HAP-1 (cell line): ENCODE measurements at places on chromosomes 16 and 17.

DNA sequence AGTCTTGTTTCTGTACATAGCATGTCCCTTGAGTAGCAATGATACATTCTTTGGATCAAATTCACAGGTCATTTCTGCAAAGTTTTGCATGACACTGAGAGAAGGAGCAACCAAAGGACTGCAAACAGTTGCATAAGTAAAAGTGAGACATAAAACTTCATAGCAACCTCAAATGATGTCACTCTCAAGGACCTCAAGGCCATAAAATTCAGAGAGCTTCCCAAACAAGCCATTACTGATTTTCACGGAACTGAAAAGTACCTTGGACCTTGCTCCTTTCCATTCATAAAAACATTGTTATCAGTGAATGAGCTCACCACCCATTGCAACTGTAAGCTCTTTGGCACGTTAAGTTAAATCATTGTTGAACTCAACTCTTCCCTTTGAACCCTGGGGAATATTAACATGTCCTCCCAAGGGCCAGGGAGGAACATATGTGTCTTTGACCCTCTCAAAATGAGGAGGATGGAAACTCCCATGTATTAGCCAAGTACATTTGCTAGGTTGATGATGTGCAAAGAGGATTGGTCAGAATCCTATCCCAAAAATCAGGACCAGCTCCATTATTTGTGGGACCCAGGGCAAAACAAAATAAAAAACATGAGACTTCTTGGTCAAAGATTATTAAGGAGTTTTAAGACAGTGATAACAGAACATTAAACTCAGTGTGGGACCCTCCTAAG lies 275.0 kb upstream of the DYNLRB2 start:
- no peak for DNase-seq

DNA sequence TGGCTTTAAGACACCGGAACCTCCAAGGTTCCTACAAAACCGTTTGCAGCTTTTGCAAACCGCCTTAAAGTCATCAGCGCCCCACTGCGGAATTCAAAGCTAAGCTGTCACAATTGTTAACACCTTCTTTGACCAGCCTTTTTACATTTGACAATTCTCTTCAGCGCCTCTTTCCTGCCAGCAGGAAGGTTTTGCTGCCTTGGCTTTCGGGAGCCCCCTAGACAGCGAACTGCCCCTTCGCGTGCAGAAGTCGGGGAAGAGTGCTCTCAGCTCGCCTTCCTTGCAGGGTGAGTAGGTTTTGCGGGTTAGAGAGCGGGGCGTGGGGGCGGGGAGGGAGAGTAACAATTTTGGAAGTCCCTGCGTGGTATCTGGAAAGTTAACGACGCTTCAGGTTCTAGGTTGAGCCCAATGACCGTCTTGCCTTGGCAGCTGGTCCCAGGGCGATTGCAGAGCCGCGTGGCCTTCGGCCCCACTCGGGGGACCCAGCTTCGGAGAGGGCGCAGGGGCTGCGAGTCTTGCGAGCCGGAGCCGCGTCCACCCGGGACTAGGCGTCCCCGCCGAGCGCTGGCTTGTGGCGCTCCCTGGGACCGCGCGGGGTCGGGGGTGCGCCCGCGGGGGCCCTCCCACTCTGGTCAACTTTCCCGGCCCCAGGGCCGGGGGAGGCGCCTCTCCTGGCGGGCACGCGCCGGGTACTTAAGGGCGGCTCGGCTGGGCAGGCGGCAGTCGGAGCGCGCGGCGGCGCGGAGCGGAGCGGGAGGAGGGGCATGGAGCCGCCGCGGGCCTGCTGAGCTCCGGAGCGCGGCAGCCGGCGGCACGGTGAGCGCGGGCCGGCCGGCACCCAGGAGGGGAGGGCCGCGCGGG lies at the start of gene HAS3:
Gene HAS3, plus strand, starts transcription at position 153 of the 861 bp plus-strand sequence. CDS start 3,743 bp downstream, outside the sequence.
- DNase-seq: peak; percentile 78

- no peak for DNase-seq
These were observed 31.4 kb downstream of the ANKFN1 start for GRCh38 chr17:56184650-56185049.

DNA sequence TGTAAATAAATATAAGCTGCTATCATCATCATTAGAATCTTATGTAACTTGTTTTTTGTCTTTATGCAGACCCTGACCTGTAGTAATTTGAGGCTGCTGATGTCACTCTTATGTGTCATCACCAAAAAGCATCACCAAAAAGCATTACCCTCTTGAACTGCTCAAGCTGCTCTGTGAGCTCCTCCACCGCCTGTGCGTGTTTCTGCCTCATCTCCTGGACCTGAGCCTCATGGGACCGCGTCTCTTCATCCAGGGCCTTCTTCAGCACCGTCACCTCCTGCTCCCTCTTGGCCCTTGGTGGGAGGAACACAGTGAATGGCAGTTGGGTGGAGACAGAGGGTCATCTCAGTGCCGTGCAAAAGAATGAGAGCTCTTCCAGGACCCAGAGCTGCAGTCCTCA lies 82.4 kb downstream of the NDE1 start:
- no peak for DNase-seq

- peak; percentile 91 for DNase-seq
These were observed 14.4 kb upstream of the ALDH3A1 start for GRCh38 chr17:19762515-19762961.

GRCh38 chr16:47847220-47847970 lies 308.4 kb downstream of the ABCC12 start:
- DNase-seq: no peak

DNA sequence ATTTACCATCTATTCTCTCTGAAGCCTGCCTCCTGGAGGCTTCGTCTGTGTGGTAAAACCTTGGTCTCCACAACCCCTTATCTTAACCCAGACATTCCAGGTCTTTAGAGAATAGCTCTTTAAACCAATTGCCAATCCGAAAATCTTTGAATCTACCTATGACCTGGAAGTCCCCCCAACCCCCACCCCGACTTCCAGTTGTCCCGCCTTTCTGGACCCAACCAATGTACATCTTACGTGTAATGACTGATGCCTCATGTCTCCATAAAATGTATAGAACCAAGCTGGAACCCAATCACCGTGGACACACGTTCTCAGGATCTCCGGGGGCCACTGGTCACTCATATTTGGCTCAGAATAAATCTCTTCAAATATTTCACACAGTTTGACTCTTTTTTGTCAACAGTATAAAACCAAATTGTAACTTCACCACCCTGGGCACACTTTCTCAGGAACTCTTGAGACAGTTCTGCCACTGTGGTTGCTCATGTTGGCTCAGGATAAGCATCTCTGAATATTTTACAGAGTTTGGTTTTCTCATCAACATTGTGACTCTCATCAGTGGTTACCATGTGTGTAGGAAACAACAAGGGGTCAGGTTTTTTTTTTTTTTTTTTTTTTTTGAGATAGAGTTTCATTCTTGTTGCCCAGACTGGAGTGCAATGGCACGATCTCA lies 18.1 kb upstream of the DNAH17 start:
- DNase-seq: no peak

DNA sequence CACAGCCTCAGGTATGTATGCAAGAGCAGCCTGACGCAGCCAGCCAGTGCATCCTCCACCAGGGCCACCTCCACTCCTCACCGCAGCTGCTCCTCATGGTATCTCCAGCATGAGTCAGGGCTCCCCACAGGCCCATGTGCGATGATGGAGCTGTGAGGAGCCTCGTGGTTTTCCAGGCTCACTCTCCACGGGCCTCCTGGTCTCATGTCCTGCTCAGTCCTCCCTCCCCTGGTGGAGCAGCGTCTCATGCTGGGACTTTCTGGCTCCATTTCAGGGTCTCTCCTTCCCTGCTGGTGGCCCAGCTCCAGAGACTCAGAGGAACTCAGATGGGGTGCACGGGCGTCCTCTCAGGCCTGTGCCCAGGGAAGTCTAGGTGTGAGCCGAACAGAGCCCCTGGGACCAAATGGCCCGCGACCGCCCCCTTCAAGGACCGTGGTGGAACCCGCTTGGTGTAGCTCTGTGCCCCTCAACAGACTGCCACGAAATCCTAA lies 70.4 kb downstream of the METRNL start:
- DNase-seq: no peak

- no peak for DNase-seq
These were observed 50.5 kb downstream of the GLG1 start for GRCh38 chr16:74556375-74556922.

- peak; percentile 79 for DNase-seq
These were observed 561 bp downstream of the ZNF423 start for GRCh38 chr16:49855280-49855821.

- no peak for DNase-seq
These were observed 28.6 kb downstream of the GTF3C1 start for GRCh38 chr16:27520982-27521673.

GRCh38 chr16:52363082-52363481 lies 183.9 kb downstream of the TOX3 start:
- no peak for DNase-seq

- DNase-seq: no peak
These were observed 36.4 kb upstream of the CD300E start for GRCh38 chr17:74659889-74660288.

GRCh38 chr17:39848600-39848999 lies 15.5 kb downstream of the IKZF3 start:
- no peak for DNase-seq

DNA sequence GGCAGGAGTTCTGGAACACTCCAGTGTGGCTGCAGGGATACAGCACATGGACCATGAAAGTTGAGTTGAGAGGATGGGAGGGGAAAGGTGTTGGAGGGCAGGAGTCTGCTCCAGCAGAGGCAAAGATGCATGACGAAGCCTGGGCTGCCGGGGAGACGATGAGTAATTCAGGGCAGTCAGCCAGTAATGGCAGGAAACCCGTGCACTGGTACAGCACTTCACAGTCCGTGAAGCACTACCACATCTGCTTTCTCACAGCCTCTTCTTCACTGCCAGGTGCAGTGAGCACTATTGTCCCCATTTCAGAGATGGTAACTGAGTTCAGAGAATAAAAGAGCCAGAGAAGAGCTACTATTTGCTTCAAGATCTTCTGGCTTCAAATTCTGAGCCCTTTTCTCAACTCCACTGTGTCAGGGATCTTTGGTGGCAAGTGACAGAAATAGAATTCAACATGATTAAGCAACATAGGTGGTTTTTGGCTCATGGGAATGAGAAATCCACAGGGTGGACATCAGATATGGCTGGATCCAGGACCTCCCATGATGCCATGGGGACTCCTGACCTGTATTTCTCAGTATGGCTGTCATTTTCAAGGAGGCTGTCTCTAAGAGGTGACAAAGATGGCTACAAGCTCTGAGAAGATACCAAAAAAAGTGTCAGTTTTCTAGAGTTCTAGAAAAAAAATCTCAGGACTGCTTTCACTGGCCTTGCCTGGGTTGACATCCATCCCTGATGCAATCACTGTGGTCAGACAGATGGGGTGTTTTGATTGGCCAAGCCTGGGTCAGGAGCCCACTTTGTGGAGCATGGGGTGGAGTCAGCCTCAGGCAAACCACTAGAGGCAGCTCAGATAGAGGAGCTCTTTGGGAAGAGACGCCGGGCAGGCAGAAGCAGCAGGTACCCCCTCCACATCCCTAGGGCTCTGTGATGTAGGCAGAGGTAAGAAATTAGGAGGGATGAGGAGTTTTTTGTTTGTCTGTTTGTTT lies 24.7 kb downstream of the IL21R start:
- peak; percentile 58 for DNase-seq

DNA sequence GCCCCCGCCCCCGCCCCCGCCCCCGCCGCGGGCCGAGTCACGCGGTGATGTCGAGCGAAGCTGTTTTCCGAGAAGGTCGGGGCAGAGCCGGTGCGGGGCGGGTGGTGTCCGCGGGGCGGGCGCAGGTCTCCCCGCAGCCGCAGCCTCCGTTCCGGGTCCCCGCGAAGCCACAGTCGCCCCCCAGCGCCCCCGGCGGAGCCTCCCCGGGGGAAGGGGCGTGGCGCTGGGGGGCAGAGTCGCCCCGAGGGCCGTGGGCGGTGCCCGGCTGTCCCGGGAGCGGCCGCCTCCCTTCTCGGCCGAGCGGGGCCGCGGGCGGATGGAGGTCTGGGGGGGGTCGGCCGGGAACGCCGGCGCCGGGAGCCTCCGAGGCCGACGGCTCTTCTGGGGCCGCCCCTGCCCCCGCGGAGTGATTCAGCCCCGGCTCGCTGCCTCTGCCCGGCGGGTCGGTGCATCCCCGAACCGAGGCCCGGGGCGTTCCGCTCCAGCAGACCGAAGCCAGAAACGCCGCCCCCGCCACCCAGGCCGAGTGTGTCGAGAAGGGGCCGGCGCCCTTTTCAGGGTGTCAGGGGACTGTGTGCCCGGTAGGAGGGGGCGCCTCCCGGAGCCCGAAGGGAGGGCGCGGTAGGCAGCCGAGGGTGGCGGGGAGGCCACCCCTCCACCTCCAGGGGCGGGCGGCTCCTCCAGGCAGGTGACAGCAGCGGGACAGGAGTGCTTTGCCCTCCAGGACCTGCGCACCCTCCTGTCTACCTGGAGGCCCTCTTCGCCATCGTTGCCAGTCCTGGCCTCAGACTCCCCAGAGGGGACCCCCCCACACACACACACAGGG lies 1.7 kb downstream of the METRNL start:
- no peak for DNase-seq

DNA sequence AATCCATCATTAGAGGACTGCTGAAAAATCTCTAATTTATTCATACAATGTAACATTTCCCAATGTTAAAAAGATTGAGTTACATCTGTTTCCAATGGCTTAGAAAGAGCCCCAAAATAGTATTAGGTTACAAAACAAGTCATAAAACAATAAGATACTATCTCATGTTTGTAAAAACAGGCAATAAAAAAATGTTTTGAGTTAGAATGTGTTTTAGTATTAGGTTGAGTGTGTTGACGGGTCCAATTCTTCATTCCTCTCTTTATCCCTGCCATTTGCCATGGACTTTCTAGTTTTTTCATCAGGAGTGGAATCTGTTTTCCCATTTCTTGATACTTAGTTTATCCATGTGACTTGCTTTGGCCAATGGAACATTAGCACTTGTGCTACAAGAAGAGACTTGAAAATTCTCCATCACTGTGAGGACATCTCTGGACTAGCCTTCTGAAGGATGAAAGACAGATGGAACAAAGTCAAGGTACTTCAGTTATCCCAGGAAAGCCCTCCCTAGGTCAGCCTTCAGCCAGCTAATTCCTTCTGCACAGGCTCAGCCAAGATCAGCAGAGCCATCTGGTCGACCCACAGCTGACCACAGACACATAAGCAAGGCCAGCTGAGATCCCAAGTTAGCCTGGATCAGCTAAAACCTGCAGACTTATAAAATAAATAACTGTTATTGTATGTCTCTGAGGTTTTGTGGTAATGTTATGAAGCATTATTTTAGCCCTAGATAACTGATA lies 83.3 kb downstream of the HS3ST3A1 start:
- no peak for DNase-seq

GRCh38 chr17:46727572-46728348 lies 90.7 kb downstream of the WNT3 start:
- no peak for DNase-seq

GRCh38 chr16:77788181-77789084 lies at the start of gene VAT1L:
Gene VAT1L (plus strand): TSS chr16:77788564. CDS start chr16:77788683, 119 bp downstream.
- no peak for DNase-seq
